DND-41 (cell line): ENCODE measurements at places on chromosomes 3 and 15.
A peak's percentile ranks its signal among the peaks of the same experiment; 100 is the strongest.

DNA sequence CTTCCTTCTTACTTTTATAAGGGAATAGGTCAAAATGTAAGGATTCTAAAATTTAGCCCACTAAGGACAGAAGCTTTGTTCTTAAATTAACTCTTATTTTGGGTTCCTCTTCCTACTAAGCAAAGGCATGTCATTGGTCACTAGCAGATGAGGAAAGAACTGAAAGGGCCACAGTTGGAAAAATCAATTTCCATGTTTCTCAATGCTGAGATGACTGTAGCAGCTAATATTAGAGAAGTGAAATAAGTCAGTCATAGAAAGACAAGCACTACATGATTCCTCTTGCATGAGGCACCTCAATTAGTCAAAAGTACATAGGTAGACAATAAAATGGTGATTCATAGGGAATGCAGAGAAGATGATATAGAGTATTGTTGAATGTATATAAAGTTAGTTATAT, 353.7 kb downstream of the RSL24D1 start:
- DNase-seq, result no peak

GRCh38 chr15:69871511-69872134, 226.1 kb downstream of the TLE3 start:
- DNase-seq, result no peak

GRCh38 chr15:64599716-64600115, 139.3 kb downstream of the ZNF609 start:
- DNase-seq, result no peak

DNA sequence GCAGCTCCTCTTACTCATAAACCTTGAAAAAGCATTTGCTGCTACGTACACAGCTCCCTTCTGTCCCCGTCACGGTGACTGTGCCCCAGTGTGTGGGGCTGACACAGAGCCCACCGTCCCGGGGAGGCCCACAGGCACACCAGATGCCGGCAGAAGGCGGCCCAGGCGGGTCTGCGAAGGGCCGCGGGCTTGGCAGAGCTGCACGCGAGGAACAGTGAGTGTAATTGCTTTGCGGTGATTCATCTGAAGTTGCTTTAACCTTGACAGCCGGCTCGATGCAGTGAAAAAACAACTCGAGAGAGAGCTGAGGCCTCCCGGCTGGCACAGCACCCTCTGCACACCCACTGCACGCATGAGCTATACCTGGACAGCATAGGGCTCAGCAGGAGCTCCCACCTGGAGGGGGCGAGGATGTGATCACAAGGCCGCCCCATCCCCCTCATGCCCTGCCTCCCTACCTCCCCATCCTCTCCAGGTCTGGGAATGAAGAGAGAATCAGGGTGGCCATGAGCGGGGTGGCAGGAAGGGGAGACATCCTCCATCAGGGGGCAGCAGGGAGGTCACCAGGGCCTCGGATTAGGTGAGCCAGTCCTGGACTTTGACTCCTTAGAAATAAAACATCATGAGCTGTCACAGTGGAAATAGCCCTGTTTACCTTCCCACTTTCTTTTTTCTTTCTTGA, 172.7 kb downstream of the MEGF11 start:
- DNase-seq, result no peak

DNA sequence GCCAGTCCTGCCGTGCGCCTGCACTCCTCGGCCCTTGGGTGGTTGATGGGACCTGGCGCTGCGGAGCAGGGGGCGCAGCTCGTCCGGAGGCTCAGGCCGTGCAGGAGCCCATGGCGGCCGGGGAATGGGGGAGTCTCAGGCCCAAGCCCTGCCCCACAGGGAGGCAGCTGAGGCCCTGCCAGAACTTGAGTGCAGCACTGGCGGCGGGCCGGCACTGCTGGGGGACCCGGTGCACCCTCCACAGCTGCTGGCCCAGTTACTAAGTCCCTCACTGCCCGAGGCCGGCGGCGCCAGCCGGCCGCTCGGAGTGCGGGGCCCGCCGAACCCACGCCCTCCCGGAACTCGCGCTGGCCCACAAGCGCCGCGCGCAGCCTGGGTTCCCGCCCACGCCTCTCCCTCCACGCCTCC, 190.9 kb upstream of the MME start:
- no peak for DNase-seq

DNA sequence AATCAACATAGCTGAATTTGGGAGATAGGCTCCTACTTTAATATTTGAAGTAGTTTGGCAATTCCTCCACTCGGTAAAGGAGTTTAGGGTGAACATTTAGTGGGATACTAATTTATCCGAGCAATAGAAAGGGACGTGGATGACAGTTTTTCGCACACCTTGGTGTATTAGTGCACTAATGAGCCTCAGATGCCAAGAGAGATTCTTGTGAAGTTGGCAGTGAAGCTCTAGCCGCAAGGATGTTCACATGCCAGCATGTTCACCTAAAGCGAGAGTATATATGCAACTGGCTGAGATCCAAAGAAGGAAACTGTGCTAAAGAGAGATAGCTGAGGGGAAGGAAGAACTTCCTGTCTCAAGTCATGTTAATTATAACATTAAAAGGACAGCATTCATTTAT, 58.5 kb downstream of the TGFBR2 start:
- peak; percentile 72 for DNase-seq
